Stimulated activated CD8-positive, alpha-beta memory T cell treated with anti-CD3 and anti-CD28 coated beads, Interleukin-15, amount 100 ng/mL, for 48 hours (primary cell): ENCODE measurements at places on chromosomes 2 and 18.
A peak's percentile ranks its signal among the peaks of the same experiment; 100 is the strongest.

DNA sequence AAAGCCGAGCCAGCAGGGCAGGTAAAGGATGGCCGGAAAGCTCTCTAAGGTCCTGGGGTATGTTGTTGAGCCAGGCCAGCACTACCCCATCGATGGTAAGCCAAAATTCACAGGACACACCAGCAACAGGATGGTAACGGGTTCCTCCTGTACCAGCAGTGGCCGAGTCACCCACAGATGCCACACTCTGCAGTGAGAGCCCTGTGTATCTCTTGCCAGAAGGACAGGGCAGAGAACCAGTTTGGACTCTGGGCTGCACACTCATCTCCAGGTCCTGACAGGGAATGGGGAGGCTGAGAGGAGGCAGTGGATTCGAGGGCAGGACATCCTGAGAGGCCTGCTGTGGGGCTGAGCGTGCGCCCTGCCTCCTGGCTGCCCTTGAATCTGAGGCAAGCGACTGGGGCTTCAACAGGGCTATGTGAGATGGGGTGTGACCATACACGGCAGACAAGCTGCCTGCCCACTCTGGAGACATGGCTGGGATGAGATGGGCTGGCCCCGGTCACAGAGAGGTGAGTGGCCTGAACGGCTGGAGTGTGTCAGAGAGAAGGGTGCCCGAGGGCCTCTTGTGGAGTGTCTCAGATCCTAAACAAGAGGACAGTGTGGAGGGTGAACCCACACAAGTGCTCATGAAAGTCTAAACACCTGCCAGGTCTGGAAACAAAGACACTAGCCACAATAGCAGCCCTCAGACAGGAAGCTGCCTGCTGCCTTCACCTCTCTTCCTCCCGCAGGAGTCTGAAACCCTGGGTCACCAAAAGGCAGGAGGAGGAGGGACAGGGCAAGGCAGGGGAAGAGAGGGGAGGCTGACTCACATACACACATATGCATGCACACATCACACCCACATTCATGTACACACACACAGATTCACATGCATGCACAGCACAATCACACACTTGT lies 182.3 kb downstream of the LOXHD1 start:
- no peak for DNase-seq

GRCh38 chr2:100214265-100214971 lies 72.0 kb upstream of the AFF3 start:
- DNase-seq: no peak

DNA sequence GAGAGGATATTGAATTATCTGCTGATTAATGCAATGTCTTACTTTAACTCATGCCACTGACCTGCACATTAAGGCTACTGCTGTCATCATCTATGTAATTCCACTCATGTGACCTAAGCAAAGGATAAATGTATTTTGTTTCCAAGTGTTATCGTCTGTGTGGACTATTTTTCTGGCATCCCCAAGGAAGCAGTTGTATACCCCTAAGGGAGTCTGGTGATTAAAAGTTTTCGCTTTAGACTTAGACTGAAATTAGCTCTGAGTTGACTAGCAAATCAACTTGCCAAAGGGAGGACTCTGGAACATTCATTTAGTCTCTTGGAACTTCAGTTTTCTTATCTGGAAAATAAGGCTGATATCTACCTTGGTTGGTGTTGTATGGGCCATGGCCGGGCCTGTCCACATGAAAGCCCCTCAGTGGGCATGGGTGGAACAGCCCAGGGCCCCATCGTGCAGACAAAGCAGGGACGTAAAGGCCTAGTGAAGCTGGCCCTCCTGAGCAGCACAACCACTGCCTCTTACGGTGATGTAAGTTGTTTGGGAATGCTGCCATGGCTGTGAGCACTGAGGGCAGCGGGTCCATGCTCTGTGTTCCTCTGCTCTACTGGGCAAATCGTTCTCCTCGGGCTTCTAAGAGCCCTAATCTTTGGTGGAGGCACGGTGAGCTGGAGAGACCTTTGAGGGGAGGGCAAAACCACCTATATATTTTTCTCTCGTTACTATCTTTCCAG lies 144.4 kb upstream of the RNF152 start:
- DNase-seq: no peak

DNA sequence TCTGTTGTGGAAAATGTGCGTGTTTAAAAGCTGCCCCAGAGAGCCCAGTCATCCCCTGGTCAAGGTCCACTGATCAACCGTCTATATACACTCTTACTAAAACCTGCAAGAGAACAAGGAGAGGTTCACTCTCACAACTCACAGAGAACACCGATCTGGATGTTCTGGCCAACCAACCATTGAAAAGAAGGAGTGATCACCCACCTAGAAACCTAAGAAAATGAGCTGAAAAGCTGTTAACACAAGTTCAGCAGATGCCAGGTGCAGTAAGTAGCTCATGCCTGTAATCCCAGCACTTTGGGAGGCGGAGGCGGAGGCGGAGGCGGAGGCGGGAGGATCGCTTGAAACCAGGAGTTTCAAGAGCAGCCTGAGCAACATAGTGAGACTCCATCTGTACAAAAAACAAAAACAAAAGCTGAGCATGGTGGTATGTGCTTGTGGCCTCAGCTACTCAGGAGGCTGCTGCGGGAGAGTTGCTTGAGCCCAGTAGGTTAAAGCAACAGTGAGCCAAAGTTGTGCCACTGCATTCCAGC lies 14.5 kb downstream of the ATG16L1 start:
- no peak for DNase-seq

- no peak for DNase-seq
Measured at GRCh38 chr2:67945056-67945455, 117.7 kb downstream of the C1D start.

DNA sequence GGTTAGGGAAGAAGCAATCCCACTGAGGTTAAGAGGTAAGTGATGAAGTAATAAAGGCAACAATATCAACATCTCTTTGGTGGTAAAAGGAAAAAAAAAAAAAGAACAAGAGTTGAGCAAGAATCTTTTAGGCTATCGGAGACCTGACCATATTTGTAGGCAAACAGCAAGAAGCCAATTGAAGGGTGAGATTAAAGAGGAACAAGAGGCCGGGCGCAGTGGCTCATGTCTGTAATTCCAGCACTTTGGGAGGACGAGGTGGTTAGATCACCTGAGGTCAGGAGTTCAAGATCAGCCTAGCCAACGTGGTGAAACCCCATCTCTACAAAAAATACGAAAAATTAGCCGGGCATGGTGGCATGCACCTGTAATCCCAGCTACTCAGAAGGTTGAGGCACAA lies 11.3 kb downstream of the VPS54 start:
- no peak for DNase-seq

- DNase-seq: no peak
Measured at GRCh38 chr18:63648241-63648640, 4.2 kb upstream of the SERPINB4 start.

DNA sequence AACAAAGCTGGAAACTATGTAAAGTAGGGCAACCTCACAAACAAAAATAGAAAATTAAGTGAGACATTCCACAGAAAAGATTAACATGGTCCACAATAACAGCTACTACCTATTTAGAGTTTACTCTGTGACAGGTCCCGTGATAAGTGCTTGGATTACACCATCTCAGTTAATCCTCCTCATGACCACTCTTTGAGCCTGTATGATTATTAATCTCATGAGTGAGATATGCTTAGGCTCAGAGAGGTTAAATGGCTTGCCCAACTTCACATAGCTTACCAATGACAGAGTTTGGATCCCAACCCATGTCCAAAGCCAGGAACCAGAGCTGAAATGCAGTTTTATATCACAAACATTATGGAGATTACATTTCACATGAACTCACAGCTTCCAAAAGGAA lies 37.3 kb upstream of the KLF7 start:
- DNase-seq: no peak

GRCh38 chr2:27652790-27653189 lies 10.6 kb downstream of the SUPT7L start:
- DNase-seq: no peak

GRCh38 chr2:77086478-77086877 lies 435.7 kb downstream of the LRRTM4 start:
- no peak for DNase-seq

DNA sequence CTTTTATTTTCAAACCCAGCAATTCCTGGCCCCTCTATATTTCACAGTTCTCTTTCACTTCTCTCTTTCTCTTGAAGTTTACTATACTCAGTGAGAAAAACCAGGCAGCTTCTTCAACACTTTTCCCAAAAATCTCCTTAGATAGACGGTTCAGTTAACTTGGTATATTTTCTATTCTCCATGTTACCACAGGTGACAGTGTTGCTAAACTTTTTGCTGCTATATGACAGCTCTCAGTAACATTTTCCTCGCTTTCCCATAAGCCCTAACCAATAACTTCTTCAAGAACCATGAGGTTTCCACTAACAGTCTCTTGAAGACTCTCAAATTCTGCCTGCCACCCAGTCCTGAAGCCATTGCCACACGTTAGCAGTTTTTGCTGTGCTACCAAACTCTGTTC lies 45.8 kb downstream of the CYBRD1 start:
- no peak for DNase-seq

DNA sequence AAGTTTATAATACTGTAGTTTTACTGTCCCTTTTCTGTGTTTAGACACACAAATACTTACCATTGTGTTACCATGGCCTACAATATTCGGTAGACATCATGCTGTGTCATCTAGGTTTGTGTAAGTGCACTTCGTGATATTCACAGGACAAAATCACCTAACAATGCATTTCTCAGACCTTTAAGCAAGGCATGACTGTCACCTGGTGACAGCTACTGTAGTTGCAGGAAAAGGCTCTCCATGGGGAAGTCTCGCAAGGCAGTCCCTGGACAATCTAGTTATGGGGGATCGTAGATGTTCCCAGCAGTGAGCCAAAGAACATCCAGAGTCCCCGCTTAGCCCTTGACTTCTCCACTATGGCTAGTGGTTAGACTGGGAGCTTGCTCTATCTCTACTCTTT lies 73.1 kb downstream of the EIF2AK3 start:
- no peak for DNase-seq

- no peak for DNase-seq
Measured at GRCh38 chr2:226002438-226002837, 602.9 kb downstream of the NYAP2 start.

DNA sequence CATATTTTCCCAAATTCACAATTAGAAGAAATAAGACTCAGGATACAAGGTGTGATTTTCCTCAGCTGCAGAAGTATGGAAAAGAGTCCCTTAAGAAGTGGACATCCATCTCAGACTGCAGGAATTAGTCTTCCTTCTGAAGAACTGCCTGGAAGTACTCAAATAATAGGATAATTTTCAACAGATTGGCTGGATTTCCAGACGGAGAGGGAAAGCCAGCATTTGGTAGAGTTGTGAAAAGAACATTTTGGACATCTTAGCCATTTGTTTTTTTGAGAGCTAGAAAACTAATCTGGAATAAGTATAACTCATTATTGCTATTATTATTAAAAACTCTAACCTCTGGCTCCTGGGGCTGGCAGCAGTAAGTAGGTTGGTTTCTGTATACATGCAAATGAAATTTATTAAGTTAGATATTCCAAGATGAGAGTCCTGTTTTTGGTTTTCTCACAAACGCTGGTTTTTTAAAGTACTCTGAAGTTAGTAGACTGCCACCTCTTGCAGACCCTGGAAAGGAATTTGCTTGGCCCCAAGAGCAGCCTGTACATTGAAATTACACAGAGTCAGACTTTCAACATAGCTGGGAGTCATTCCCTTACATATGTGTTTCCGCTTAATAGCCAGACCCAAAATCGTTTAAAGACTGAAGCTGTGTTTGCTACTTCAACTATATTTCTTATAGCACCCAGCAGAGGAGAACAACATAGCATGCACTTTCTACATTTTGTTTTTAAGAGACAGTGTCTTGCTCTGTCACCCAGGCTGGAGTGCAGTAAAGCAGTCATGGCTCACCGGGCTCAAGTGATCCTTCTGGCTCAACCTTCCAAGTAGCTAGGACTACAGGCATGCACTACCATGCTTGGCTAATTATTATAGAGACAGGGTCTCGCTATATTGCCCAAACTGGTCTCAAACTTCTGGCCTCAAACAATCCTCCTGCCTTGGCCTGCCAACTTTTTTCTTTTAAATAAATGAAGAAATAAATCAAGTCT lies 142.4 kb downstream of the THADA start:
- no peak for DNase-seq

GRCh38 chr2:186426153-186427016 lies 59.7 kb upstream of the ZC3H15 start:
- no peak for DNase-seq

- no peak for DNase-seq
Measured at GRCh38 chr2:176291335-176291734, 22.1 kb downstream of the MTX2 start.

GRCh38 chr18:24209558-24209957 lies 70.7 kb downstream of the CABYR start:
- DNase-seq: no peak

- DNase-seq: no peak
Measured at GRCh38 chr2:107187870-107188269, 301.9 kb upstream of the ST6GAL2 start.

- DNase-seq: peak; percentile 71
Measured at GRCh38 chr2:10331027-10331701, 28.5 kb downstream of the HPCAL1 start.

- no peak for DNase-seq
Measured at GRCh38 chr2:61736953-61737352, 116.9 kb downstream of the FAM161A start.

GRCh38 chr2:1287427-1287826 lies 125.8 kb upstream of the TPO start:
- DNase-seq: no peak

DNA sequence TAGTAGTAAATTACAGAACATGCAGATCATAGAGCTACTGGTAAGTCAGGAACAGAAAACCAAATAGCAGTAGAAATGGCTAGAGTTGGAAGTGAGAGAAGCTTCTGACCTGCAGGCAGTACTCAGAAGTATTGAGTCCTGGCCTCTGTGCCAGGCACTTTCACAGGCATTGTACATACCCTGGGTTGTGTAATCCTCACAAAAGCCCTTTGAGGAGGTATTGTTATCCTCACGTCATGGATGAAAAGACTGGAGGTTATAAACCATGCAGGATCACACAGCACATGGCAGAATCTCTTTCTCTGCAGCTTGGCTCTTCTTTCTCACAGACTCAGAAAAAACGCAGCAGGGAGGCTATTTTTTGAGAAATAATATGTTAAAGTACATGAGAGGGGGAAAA lies 789.3 kb upstream of the FAM98A start:
- DNase-seq: no peak

DNA sequence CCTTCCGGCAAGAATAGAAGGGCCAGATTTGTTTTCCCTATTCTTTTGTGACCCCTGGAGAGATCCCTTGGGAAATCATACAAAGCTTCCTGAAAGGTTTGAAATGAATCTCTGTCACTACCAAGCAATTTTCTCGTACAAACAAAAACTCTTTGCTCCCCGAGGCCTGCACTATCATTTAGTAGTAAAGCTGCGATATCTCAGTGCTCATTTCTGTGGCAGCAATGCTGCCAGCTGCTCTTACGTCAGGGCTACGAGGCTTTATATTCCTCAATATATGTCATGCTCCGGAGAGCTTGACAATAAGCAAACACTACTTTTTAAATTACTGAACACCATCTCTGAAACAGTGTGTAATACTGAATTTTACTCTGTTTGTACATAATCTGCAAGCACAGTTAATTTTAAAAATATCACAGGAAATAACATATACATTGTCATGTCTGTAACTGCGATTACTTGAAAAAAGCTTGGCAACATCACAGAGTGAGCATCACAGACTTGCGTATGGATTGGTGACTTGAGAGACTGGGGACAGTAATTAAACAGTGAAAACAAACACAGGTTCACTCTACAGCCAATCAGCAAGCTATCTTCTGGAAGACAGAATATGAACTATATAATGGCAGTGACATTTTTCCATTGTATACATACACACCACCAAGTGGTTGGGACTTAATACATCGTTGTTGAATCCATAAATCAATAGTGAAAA lies 403.3 kb upstream of the NETO1 start:
- no peak for DNase-seq
